ENCODE measurements at places on chromosomes 2 and 18.

DNA sequence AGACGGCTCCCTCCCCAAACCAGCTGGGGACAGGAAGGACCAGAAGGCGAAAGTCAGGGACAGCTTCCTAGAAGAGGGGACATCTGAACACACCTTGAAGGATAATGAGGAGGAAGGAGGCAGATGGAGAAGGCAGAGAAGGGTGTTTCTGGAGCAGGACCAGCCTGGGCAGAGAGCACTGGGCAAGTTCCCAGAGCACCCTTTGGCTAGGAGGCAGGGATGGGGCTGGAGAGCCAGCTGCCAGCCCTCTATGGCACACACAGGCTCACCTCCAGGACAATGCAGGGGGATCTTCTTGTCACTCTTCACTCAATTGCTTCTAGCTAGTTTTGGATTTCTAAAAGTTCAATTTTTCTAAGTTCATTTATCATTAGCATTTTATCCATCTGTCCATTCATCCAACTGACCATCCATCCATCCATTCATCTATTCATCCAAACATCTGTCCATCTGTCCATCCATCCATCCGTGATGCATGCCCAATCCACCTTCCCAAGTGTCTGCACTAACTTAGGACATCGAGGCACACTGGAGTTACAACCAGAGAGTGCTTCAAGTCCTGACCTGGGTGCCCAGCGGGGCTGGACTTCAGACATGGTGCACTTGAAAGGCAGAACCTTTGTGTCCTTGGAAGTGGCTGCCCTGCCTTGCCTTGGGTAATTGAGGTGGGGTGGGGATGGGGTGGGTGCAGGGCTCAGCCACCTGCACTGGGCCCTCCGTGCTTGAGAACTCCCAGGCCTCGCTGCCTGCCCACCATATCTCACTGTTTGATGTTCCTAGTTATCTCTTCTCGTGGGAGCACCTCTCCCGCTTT lies 42.5 kb downstream of the INHBB start:
- no peak for DNase-seq

DNA sequence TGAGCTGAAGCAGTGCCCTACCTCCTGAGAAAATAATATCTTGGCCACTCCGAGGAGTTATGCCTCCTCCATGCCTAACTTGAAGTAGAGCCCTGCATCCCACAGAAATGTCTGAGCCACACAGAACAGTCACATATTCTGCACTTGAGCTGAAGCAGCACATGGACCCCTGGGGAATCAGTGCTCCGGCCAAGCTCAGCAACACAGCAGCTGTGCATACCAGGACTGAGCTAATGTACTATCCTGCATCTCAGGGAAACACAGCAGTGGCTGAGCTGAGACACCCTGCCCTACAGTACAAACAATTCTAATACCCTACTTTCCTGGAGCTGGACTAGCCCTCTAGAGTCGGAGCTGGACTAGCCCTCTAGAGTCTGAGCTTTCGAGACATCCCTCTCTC lies 166.9 kb downstream of the ZNF516 start:
- no peak for DNase-seq

- no peak for DNase-seq
Measured at GRCh38 chr2:3001615-3002560, 375.7 kb downstream of the EIPR1 start.

- DNase-seq = no peak
Measured at GRCh38 chr2:3650140-3650920, 7.7 kb upstream of the ALLC start.

- peak; percentile 12 for DNase-seq
Measured at GRCh38 chr18:49055754-49056172, 105.0 kb upstream of the SMAD7 start.

DNA sequence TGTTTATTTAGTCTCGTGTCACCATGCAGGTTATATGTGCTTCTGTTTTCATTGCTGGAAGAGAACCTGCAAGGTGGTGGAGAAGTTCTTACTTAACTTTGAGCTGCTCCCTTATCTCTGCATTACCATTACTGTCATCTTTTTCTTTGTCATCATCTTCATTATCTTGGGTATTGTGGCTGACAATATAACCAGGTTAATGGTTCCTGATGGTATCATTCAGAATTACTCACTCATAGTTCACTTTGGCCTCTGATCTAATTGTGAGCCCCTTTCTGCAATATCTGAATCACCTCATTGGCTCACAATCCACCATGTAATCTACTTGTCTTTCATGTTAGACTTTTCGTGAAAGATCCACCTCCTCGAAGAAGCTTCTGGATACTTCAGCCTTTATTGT lies 5.0 kb downstream of the CD28 start:
- DNase-seq = no peak

DNA sequence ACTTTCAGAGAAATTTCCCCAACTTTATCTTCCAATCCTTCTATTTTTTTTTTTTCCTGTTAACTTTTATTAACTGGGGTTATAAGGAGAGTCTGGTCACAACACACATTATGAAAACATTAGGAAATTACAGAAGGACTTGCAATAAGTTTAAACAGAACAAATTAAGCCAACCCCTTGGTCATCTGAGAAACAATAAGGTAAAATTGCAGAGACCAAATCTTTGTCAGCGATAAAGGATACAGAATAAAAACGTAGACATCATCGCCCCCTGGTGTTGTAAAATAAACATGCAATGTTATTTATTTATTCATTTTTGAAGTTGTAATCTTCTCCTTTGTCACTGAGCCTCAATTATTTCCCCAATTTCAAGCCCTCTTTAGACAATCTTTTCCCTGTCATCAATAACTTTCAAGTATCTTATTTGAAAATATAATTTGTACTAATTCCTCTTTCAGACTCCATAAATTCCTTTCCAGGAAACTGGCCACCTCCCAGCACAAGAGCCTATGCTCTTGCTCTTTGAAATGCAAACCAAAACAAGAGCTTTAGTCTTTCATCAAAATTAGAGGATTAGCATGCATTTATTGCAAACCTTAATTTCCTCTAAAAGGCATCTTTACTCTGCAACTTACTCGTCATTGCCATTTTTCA lies 19.5 kb downstream of the G6PC2 start:
- DNase-seq = peak; percentile 36
